ENCODE measurements at places on chromosomes 4 and X.
A peak's percentile ranks its signal among the peaks of the same experiment; 100 is the strongest.

DNA sequence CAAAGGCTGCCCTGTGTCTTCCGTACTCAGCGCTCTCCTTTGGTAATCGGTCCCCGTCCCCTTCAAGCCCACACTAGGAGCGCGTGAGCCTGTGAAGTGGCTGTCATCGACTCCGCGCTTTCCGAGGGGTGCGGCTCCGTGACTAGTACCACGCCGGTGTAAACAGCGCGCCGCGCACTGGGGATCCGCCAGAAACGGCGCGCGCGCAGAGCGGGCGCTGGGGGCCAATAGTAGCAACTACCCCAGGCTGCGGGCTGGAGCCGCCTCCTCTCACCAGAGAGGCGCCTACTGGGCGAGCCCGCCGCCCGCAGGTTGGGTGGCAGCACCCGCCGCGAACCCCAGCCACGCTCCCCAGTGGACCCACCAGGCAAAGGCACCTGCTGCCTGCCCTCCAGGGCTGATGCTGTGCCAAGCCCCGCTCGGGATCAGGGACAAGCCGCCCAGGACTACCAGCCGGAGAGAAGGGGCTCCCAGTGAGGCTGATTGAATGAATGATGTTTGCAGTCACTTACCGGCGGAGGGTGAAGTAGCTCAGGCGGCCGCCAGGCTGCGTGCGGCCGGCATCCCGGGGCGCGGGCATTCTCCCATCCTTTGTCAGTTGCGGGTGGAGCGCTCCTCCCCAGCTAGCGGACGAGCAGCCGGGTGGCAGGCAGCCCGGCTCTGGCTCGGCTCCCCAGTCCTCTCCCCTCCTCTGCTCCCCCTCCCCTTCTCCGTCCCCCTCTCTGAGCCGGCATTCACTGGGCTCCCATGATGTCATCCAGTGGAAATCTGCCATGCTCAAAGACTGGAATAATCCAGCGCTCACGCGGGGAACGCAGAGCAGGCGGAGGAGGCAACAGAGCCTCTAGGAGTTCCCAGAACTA, 370.3 kb upstream of the SMIM31 start:
- no peak for DNase-seq

DNA sequence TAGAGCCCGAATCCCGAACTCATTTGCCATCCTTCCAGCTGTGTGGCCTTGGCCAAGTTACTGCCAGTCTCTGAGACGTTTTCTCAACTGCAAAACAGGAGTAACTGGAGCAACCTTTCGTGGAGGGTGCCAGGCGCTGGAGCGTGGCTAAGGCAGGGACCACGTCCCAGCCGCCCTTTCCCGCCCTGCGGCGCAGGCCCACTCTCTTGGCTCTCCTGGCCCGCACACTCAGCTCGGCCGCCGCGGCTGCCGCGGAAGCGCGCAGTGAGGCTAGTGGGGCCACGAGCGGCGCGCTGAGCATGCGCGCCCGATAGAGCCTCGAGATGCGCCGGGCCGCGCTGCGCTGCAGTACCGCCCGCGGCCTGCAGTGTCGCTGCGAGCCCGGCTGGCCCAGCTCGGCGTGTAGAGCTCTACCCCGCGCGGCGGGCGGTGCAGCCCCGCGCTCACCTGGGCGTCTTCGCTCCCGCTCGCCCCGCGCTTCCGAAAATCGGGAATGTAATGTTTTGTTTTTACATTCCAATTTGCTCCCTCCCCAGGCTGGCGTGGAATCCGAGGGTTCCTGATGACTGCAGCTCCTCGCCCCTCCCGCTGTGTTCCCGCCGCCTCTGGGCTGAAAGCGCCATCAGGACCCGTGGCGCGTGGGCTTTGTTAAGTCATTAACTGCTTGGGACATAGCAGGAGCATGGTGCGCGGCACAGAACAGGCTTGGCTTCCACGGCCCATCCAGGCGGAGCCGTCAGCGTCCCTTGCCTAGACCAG, 4.0 kb upstream of the ZNF518B start:
- DNase-seq = peak; percentile 60

DNA sequence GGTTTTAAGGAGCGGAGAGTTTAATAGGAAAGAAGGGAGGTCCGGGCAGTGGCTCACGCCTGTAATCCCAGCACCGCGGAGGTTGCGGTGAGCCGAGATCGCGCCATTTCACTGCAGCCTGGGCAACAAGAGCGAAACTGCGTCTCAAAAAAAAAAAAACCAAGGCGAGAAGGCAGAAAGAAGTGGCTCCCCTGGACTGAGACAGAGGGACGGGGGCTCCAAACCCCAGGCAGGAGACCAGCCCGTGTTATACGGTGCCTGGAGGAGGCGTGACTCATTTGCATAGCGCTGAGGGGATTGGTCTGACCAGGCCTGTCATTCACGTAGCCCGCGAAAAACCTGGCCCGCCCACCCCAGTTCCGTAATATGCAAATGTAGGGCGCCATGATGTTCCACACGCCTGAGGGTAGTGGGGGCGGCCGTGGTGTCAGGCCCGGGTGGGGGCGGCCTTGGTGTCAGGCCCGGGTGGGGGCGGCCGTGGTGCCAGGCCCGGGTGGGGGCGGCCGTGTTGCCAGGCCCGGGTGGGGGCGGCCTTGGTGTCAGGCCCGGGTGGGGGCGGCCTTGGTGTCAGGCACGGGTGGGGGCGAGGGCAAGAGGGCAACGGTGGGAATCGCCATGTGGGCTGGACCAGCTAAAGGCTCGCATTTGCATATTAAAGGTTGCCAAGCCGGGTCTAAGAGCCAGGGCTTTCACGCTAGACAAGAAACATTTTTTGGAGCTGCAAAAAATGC, 2.1 kb downstream of the PLCXD1 start:
- peak; percentile 93 for DNase-seq

DNA sequence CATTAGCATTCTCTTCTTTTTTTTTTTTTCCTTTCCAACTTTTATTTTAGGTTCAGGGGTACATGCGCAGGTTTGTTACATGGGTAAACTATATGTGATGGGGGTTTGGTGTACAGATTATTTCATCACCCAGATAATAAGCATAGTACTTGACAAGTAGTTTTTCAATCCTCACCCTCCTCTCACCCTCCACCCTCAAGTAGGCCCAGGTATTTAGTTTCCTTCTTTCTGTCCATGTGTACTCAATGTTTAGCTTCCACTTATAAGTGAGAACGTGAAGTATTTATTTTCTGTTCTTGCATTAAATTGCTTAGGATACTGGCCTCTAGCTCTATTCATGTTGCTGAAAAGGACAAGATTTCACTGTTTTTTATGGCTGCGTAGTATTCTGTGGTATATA, 140.8 kb upstream of the PGRMC2 start:
- DNase-seq = no peak

GRCh38 chr4:1393866-1394265, 12.4 kb downstream of the NKX1-1 start:
- no peak for DNase-seq

- no peak for DNase-seq
These were observed 42.8 kb downstream of the AREG start for GRCh38 chr4:74487771-74488170.

GRCh38 chrX:40244980-40245379, 147.2 kb upstream of the BCOR start:
- no peak for DNase-seq

DNA sequence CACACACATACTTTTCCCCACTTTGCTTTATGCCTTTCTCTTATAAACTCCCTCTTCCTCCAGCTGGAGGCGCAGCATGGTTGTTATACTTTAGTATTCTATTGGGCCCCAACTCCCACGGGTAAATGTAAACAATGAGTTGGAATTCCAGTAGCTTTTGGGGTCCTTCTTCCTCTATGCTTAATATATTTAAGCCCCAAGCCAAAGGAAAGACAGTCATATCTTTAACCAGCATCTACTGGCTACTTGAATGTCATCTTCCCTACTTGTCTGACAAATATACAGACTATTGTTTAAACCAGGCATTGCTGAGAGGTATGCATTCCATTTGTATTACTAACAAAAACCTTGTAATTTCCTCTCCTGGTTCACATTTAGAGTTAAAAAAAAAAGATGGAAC, 72.9 kb downstream of the WDR19 start:
- DNase-seq = no peak

- DNase-seq = no peak
These were observed 506.7 kb downstream of the PCDH18 start for GRCh38 chr4:137025484-137026059.

GRCh38 chrX:25156323-25156722, 140.6 kb upstream of the ARX start:
- no peak for DNase-seq

DNA sequence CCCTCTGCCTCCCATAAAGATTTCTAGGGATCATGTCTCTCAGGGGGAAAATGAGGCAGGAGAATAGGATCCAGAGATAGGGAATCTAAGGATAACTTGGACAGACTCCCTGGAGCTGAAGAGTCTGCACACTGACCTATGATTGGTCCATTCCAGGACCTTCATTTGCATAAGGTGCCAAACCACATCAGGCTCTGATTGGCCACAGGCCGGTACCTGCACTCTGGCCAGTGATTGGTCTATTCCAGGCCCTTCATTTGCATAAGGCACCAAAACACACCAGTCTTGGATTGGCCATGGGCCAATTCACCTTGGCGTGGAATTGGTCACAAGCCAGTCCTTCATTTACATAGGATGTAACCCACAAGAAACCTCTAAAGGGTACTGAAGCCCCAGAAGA, 4.0 kb upstream of the HERC5 start:
- DNase-seq = no peak

- no peak for DNase-seq
These were observed at the start of gene SPOCK3 for GRCh38 chr4:167234316-167234881. Gene SPOCK3, minus strand, starts transcription at chr4:167234494.

DNA sequence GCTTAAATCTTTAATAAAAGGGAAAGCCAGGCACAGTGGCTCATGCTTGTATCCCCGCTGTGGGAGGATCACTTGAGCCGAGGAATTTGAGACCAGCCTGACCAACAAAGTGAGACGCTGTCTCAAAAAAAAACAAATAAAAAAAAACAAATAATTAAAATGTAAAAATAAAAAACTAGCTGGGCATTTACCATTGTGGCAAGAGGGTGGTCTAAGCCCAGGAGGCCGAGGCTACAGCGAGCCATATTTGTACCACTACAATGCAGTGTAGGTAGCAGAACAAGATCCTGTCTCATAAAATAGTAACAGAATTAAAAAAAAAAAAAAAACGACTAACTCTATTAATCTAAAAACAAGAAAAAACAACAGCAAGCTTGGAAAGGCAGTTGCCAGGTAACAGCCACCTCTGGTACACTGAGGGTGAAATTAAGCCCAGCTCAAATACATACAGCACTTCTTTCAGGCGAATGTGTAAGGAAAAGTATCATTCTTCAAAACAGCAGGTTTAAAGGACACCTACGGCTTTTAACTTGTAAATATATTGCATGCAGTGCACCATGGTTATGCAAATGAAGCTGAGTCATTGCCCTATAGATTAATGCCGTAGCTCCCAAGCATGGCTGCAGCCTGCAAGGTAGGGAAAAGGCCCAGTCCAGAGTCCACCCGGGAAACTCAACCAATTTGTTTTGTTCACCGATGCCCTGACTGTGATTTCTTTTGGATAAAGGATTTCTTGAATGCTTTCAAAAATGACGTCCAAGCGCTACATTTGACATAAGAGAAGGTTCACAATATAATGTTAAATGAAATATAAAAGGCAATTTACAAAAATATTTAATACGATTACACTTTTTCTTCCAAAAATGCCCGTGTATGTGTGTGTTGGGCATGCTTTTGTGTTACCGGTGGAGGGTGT, 14.5 kb upstream of the TXLNG start:
- peak; percentile 67 for DNase-seq

GRCh38 chr4:39525822-39526690, 1.2 kb downstream of the UGDH start:
- DNase-seq = no peak

- no peak for DNase-seq
These were observed 493.1 kb downstream of the MAGEE1 start for GRCh38 chrX:76920607-76921006.

DNA sequence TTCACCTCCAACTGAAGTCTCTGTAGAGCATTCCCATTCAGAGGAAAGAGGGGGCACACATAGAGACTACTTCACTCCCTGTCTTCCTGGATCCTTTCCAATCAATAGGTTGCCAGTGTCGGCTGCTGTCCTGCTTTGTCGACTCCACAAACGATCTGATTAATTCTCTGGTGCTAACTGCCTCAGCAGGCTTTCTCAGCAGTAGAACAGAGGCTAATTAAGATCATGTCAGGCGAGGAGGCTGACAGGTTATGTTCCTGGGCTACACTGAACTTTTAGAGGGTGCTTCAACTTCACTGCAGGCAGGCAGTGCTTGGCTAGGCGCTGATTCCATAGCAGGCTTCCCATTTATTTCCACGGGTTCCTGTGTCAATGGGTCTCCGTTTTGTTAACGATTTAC, 79.2 kb downstream of the GRIA3 start:
- DNase-seq = no peak

- peak; percentile 27 for DNase-seq
These were observed 100.1 kb downstream of the EIF4E start for GRCh38 chr4:98828801-98829200.

Measured in colonic mucosa (tissue), 4 donors.